ENCODE measurements at places on chromosomes 4 and X.

DNA sequence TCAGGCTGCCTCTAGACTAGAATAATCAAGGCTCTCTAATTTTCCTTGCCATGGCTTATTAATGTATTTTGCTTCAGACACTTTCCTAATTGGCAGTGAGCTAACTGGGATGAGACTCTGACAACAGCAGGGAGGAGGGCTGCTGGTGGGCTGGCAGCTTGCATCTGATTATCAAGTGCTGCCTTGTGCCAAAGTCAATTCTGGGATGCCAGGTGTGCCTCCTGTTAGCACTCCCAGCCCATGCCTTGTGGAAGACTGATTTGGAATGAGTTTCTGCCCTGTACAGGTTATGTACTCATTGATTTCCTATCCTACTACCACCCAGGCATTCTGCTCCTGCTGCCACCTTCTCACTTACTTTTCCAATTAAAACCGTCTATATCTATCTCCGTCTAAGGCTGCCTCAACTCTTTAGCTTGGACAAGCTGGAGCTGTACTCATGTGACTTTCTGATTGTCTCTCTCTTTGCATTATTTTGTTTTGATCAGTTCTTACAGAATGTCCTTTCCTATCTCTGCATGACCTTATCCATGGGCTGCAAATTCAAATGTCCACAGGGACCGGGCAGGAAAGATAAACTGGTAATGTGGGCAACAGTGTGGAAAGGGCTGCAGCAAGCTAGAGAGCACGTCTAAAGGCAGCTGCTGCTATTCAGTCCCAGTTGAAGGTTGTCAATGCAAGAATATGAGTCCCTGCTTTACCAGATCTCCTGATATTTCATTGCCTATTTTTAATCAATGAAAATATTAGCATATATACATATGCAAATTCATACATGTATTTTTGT lies 112.6 kb downstream of the GABRA2 start:
- DNase-seq = no peak

DNA sequence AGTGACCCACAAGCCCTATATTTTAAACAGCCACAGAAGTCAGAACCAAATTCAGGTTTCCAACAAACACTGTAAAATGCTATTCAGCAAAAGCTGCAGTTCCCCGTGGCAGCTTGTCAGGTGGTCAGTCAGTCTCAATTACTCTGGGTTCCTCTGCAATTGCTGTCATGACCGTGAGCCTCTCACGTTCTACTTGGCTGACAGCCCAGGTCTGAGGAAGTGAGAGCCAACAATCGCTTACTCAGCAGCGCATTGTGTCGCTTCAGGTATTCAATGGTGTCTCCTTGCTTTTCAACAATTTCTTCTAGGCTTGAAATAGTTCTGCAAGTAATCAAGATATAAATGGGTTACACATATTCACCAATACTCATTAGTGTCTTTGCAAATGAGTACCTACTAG lies 25.8 kb downstream of the TRIM75 start:
- DNase-seq = no peak

DNA sequence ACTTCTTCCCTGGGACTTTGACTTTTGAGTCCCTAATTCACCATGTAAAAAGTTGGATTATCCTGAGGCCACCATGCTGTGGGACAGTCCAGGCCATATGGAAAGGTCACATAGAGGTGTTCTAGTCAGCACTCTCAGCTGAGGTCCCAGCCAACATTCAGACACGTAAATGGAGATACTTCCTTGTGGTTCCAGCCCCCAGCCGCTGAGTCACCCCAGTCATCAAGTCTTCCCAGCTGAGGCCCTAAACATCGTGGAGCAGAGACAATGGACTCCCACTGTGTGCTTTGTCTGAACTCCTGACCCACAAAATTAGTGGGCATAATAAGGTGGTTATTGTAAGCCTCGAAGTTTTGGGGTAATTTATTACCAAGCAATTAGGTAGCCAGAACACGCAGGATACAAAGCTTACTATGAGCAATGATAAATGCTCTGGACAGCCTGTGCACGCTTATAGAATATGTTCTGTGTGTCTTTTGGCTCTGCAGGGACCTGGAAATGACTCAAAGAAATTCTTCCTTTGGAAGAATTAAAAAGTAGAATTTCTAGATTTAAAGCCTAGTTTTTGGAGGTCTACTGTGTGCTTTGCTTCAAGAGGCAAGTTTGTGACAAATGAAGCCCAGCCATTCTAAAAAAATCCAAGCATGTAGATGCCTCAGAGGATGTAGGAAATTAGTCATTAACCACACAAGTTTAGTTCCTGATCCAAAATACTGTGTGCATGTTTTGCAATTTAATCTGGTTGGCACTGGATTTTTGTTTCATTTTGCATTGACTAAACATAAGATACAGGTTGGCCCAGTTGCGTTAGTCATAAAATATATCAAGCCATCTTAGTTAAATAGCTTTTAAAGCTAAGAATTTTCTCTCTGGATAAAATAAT lies 33.2 kb upstream of the SLC9A7 start:
- DNase-seq = no peak

DNA sequence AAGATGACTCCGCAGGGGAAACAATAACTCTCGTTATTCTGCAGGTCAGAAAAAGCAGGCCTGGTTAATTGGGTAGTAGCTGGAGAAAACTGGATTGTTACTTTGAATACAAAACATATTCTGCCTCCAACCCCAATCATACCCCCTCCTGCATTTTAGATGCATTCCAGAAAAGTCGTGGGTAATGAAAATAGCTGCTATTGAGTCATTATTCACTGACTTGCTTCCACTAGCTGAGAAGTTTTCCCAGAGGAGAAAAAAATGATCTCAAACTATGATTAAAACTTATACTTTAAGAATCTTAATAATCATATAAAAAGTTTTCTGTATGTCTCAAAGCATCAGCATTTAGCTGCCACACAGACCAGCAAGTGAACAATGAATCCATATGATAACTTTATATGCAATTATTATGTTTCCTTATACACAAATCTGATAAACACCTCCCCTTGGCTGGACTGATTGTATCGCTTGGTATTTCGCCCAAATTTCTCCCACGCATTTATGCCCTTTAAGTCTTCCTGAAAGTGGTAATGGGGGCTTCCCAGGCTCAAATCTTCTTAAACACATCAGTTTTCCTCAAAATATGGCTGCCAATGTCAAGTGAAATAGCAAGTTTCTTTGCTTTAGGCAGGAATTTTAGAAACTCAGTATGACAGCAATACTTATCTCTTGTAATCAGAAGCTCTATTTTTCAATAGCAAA lies 181.0 kb downstream of the LDB2 start:
- no peak for DNase-seq

DNA sequence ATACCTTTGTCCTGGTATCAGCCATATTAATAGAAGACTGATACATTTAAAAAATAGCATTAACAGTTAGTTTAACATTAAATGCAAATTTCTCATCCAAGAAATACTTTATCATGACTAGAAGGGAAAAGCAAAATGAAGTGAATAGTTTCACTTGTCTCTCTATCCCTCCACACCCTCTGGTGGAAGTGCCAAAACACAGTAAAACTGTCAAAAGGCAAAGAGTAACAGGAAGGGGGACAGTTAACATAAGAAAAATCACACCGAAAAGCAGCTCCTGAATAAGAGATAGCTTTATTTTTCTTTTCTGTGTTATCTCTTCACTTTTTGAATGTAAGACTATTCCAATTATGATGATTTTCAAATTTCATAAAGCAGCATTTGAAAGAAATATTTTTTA lies 187.2 kb downstream of the FBXW7 start:
- no peak for DNase-seq

DNA sequence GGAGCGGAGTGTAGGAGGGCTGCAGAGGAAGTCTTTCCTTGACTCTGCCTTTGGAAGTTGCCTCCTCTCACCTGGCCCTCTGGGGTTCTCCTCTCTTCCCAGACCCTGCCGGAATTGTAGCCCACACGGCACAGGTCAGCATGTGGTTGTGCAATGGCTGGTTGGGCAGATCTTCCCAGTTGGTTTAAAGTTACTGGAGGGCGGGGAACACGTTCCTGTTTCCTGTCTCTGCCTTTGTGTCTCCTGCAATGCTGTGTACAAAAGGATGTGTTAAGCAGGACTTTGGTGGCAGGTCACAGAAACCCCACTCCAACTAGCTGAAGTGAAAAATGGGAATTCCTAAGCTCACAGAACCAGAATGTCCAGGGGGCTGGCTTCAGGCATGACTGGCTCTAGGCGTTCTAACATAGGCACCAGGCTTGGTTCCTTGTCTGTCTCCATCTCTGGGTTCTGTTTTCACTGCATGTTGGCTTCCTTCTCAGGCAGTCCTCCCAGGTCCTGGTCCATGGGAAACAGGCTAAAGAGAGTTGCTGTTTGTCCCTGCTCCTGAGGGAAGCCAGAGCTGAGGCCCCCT lies 19.9 kb downstream of the SORCS2 start:
- no peak for DNase-seq

GRCh38 chr4:103244251-103244650 lies 46.1 kb upstream of the CENPE start:
- DNase-seq = no peak

- no peak for DNase-seq
These were observed 49.0 kb upstream of the HOPX start for GRCh38 chr4:56730097-56730496.

GRCh38 chr4:136302566-136302965 lies 1229.7 kb downstream of the PCDH18 start:
- no peak for DNase-seq

DNA sequence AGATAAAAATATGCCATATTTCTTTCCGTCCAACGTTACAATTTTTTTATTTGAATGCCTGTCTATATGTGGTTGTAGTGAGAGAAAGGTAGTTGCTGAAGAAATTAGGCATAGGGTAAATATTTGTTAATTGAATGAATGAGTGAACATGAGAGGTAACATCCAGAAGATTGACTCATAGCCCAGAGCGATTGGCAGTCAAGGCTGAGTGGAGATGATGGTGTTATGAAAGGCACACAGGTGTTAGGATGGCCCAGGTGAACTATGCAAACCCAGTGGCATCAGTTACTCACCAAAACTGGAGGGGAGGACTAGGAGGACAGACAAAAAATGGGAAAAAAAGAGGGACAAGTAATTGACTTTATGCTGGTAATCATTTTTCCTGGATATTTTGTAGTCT lies 31.7 kb upstream of the SPRY1 start:
- DNase-seq = no peak

- no peak for DNase-seq
These were observed 144.1 kb upstream of the RBPJ start for GRCh38 chr4:26176598-26177149.

DNA sequence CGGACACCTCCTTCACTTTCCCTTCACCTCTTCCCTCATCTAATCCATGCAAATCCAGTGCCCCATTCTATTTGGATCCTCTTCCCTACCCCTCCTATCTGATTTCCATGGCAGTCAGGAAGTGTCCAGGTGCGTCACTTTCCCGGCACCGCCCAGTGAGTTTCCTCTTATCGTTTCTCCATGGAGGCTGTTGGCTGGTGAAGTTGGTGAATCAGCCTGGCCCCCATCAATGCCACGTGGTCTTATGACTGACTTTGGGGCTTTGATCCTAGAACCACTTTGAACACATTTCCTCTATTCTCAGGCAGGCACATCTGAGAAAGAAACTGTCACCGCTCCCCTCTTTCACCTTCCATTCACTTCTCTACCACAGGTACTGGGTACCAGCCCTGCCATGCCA lies 137.8 kb downstream of the CEP135 start:
- DNase-seq = no peak

DNA sequence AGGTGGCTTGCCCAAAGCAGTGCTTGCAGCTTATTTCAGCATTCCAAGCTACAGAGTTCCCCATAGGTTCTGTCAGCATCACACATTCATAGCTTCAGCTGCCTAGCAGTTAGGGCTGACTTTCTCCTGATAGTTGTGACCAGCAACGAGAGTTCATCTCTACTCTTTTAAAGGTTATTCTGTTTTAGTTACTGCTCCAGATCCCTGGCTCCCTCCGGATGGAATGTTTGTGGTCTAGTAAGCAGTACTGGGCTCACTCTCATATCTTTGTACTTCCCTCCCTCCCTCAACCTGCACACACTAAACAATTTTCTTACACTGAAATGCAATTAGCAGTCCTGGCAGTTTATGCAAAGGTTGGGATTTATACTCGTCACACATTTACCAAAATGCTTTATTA lies 43.9 kb downstream of the PTTG2 start:
- DNase-seq = no peak

- no peak for DNase-seq
These were observed 14.8 kb upstream of the ADGRL3 start for GRCh38 chr4:61185288-61185687.

- no peak for DNase-seq
These were observed 33.2 kb downstream of the FGFRL1 start for GRCh38 chr4:1044469-1045192.

GRCh38 chrX:13397878-13398818 lies 78.3 kb upstream of the ATXN3L start:
- DNase-seq = no peak

- no peak for DNase-seq
These were observed 31.9 kb upstream of the SORCS2 start for GRCh38 chr4:7160439-7160838.

- DNase-seq = no peak
These were observed 47.9 kb upstream of the QRFPR start for GRCh38 chr4:121428721-121429120.

GRCh38 chr4:184382189-184382846 lies 92.0 kb downstream of the IRF2 start:
- no peak for DNase-seq

DNA sequence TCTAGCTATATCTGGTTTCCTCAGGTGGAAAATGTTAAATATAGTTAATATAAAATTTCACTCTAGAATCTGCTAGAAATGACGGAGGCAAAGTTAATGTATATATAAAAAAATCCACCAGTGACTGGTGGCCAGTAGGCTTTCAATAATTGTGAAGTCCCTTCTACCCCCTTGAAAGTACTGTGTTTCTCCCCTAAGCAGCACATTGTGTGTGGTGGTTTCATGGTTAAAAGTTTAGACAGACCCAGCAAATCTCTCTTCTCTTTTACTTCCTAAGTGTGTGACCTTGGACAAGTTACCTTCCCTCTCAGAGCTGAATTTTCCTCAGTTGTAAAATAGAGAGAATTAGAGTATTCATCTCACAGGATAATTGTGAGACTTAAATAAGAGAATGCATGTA lies 600 bp upstream of the HEPH start:
- no peak for DNase-seq

- no peak for DNase-seq
These were observed 145.5 kb downstream of the NWD2 start for GRCh38 chr4:37389967-37390580.

DNA sequence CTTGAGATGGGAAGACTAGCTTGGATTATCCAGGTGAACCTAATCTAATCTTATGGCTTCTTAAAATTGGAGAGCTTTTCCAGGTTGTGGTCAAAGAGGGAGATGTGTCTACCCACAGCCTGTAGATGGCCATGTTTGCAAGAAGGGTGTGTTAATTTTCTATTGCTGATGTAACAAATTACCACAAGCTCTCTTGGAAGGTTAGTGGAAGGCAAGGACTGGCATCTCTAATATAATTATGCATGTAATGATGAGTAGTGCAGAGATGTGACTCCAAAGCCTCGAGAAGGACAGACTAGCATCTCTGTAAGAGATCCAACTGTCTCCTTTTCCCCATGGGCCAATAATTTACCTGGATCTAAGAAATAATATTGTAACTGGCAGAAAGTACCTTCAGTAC lies 3.2 kb upstream of the ADH1B start:
- no peak for DNase-seq
